ENCODE measurements at places on chromosomes 12 and 14. TPM values are rescaled to one million over a fixed set of nuclear protein-coding genes. Genes with fewer than 3 reads are reported as not detected.

- H3K4me1 ChIP-seq: peaks cover 3% of the 10 kb centered on the region
- H3K36me3 ChIP-seq: no peaks in the 10 kb centered on the region
- no peak overlapping the region for H3K4me3 ChIP-seq
- no peak overlapping the region for H3K27ac ChIP-seq
- peak; percentile 78 for DNase-seq
Measured at GRCh38 chr14:65613131-65613650, 200.7 kb downstream of the FUT8 start.

DNA sequence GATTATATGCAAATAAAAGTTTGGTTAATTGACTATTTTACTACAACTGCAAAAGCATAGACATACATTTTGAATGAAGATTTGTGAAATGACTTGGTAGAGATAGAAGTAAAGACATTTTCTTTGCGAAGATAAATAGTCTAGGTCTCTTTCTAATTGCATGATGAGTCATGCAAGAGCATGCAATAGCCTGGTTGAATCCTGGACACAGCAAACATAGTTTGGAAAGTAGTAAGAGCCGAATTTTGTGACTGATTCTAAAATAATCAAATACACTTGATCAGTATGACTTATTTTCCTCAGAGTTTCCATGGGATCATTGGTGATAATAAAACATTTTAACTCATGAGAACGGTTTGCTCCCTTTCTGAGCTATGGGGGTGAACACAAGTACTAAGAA is 27.7 kb upstream of the CAND1 start:
- no peaks in the 10 kb centered on the region for H3K4me1 ChIP-seq
- no peak overlapping the region for H3K4me3 ChIP-seq
- H3K36me3 ChIP-seq: no peaks in the 10 kb centered on the region
- no peaks in the 10 kb centered on the region for H3K27me3 ChIP-seq
- DNase-seq: no peak

DNA sequence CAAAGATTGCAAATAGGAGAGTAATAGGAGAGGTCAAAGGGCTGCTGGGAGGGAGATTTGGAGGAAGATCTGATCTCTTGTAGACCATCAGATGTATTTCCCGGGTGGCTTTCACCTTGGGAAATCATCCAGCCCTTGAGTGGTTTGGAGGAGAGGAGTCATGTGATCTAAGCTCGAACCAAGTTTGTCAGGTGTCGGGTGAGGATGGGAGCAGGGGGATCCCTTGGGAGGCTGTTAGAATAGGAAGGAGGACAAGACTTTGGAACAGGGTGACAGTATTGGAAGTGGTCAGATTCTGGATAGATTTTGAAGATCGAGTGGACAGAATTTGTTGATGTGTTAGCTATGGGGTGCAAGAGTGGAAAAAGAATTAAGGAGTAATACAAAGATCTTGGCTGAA is 46.6 kb downstream of the C12orf75 start:
- no peaks in the 10 kb centered on the region for H3K4me1 ChIP-seq
- H3K27me3 ChIP-seq: no peaks in the 10 kb centered on the region
- H3K4me3 ChIP-seq: no peak overlapping the region
- DNase-seq: no peak
- no peak overlapping the region for H3K27ac ChIP-seq

DNA sequence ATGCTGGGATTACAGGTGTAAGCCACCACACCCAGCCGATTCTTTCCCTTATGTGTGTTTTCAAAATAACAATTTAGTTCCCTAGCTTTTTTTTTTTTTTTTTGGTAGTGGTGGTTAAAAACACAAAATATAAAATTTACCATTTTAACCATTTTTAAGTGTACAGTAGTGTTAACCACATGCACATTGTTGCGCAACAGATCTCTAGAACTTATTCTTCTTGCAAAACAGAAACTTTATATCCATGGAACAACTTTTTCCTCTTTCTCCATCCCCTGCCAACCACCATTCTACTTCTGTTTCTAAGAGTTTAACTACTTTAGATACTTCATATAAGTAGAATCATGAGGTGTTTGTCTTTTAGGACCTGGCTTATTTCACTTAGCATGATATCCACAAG is 1.1 kb upstream of the NDUFA12 start:
- H3K4me3 ChIP-seq: no peak overlapping the region
- peak; percentile 17 for DNase-seq
- no peaks in the 10 kb centered on the region for H3K27me3 ChIP-seq
- H3K27ac ChIP-seq: no peak overlapping the region

DNA sequence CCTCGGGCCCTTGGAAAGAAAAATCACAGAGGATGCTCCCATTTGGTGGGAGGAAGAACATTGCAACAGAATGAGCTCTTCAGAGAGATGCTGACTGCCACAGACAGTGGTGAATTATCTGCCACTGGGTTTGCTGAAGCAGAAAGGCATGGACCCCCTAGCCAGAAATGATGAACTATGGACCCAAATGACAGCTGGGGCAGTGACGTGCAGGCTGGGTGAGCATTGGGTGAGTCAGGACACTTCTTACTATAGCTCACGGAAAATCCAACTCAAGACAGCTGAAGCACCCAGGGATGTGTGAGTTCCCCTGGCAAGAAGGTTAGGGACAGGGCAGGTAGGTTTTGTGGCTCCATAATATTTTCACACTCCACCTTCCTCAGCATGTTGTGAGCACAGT is 993.2 kb downstream of the BCL11B start:
- no peaks in the 10 kb centered on the region for H3K27me3 ChIP-seq
- DNase-seq: no peak
- no peak overlapping the region for H3K4me3 ChIP-seq

DNA sequence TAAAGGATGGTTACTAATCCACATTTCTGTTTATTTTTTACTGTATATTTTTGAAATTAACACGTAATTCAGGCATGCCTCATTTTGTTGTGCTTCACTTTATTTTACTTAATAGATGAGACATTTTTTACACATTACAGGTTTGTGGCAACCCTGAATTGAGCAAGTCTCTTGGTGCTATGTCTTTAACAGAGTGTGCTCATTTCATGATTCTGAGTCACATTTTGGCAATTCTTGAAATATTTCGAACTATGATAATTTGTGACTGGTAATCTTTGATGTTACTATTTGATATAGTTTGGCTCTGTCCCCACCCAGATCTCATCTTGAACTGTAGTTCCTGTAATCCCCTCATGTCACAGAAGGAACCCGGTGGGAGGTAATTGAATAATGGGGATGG is 1120.5 kb upstream of the FLRT2 start:
- no peak overlapping the region for H3K4me3 ChIP-seq
- no peaks in the 10 kb centered on the region for H3K27me3 ChIP-seq
- no peaks in the 10 kb centered on the region for H3K4me1 ChIP-seq
- no peak for DNase-seq

GRCh38 chr12:123929946-123930583 is 42.6 kb downstream of the CCDC92 start:
- DNase-seq: peak; percentile 34
- H3K4me3 ChIP-seq: no peak overlapping the region
- H3K27me3 ChIP-seq: no peaks in the 10 kb centered on the region
- H3K36me3 ChIP-seq: peaks cover 6% of the 10 kb centered on the region
- H3K4me1 ChIP-seq: peaks cover 17% of the 10 kb centered on the region
- no peak overlapping the region for H3K27ac ChIP-seq

DNA sequence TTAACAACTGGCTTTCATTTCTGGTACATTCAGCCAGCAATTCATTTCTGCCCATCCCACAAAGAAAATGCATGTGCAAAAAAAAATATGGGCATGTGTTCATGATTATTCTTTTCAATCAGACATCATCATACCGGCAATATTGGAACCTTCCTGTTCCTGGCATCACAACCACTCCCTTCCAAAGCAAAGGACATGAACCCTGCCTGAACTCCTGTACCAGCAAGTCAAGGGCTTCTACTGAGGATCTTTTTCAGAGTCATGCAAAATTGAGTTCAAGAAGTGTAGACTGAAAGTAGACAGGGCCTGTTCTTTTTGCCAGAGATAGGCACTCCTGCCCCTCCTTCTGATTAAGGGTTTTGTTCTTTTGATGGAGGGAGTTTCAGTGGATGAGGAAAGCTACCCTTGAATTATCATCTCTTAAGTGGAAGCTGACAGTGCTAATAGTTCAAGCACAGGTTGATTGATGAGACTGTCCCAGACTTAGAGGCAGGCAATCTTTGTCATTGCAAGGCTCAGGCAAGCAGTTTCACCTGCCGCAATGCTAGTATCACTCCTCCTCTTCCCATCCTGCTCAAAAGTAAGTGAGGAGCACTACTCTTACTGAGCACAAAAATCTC is 22.3 kb upstream of the DIO2 start:
- H3K36me3 ChIP-seq: no peaks in the 10 kb centered on the region
- peak; percentile 38 for DNase-seq
- H3K4me1 ChIP-seq: no peaks in the 10 kb centered on the region
- no peaks in the 10 kb centered on the region for H3K27me3 ChIP-seq
- no peak overlapping the region for H3K27ac ChIP-seq

GRCh38 chr12:47634127-47634526 is 71.7 kb downstream of the RPAP3 start:
- H3K4me3 ChIP-seq: no peak overlapping the region
- H3K36me3 ChIP-seq: peaks cover 3% of the 10 kb centered on the region
- no peak for DNase-seq
- H3K27me3 ChIP-seq: no peaks in the 10 kb centered on the region
- no peak overlapping the region for H3K27ac ChIP-seq

DNA sequence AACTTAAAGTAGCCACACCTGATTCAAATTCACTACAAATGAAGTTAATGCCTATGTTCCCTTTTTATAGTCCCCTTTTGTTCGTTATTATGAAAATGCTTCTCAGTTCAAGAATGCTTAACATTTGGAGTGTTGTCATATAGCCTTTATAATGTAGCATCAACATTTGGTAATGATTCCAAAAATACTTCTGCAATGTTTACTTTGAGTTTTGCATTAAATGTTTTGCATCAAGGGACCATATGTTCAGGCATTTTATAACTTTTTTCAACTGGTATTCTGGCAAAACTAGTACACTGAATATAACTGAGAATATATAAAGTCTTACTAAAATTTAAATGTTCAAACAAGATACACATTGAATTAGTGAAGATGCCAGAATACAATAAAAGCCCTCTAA is 209.6 kb upstream of the SLC16A7 start:
- H3K4me3 ChIP-seq: no peak overlapping the region
- no peaks in the 10 kb centered on the region for H3K36me3 ChIP-seq
- H3K27me3 ChIP-seq: no peaks in the 10 kb centered on the region
- H3K27ac ChIP-seq: no peak overlapping the region
- peak; percentile 11 for DNase-seq

- peaks cover 18% of the 10 kb centered on the region for H3K27me3 ChIP-seq
- no peak overlapping the region for H3K27ac ChIP-seq
- DNase-seq: no peak
- H3K4me1 ChIP-seq: peaks cover 2% of the 10 kb centered on the region
Measured at GRCh38 chr12:7877420-7877819, 4.7 kb upstream of the SLC2A14 start.

Gene SERPINA5
- total RNA-seq: 0.18 TPM

Gene MDM2
- 61.8 TPM for total RNA-seq
